ENCODE measurements at places on chromosomes 7 and 10.

- DNase-seq: no peak
These were observed 420.5 kb upstream of the FOXK1 start for GRCh38 chr7:4261601-4261960.

GRCh38 chr7:68425377-68425776 lies 1172.9 kb upstream of the AUTS2 start:
- DNase-seq: no peak

DNA sequence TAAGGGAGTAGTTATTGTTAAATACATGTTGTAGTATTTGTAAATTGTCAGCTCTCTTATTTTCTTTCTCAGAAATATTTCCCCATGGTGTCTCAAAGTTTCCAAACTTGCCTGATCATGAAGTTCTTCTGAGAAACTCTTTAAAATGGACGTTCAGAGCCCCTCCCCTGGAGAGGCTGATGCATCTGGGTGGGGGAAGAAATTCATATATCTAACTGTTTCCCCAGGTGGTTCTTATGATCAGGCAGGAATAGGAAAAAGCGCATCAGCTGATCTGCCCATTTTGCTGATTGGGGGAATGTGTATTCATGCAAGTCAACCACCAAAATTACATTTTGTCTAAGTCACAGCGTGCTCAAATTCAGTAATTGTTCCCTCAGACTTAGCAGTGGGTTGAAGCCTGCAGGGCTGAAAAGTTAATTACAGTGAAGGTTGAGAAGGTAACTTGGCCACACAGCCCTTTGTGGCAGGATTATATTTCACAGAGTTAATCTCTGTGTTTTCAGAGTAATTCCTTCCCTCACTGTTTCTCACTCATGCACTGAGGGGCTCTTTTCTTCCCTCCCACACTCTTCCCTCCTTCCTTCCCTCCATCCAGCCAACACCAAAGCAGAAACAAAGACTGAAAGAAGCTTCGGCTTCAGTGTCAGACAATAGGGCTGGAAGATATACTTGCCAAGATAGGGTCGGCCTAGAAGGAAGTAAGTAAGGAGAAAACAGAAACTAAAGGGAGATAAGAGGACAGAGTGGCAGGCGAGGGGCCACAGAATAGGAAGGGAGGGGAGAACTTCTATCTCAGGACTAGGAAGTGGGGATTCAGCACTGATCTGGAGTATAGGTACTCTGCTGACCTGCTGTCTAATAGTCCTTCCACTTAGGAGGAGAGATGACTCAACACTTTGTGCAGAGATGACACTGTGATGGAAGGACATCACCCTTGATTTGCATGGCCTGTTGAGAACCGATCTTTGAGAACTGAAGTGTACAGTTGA lies 50.5 kb upstream of the STARD3NL start:
- no peak for DNase-seq

GRCh38 chr10:125157505-125157904 lies 2.9 kb downstream of the CTBP2 start:
- DNase-seq: no peak

GRCh38 chr7:24715171-24715570 lies 42.1 kb downstream of the GSDME start:
- no peak for DNase-seq

DNA sequence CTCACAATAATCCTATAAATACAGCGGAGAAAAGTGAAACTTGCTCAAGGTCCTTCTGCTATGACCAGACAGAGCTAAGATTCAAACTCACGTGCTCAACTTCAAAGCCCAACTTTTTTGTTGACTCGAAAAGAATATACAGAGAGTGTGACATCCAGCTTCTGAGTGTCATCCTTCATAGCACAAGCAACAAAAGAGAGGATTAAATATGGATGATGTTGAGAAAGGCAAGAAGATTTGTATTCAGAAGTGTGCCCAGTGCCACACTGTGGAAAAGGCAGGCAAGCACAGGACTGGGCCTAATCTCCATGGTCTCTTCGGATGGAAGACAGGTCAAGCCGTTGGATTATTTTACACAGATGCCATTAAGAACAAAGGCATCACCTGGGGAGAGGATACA lies 2.1 kb upstream of the FAM3C start:
- no peak for DNase-seq

GRCh38 chr7:131335639-131336381 lies 8.1 kb downstream of the MKLN1 start:
- DNase-seq: no peak

DNA sequence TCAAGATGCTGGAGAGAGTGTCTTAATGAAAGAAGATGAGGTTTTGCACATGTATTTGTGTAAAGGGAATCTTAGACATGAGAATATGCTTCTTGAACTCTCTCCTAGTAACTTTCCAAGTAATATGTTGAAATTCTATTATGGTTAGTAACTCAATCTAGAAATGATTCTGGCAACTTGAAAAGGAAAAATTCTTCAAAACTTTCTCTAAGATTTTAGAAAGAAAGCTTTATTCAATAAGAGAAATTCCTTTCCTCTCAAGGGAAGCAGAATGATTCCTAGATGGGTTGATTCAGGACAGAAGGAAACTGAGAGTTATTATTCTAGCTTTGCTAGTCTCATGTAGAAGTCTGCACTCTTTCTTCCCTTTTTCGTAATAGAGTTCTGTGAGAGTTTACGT lies 364.3 kb upstream of the PLXDC2 start:
- no peak for DNase-seq

DNA sequence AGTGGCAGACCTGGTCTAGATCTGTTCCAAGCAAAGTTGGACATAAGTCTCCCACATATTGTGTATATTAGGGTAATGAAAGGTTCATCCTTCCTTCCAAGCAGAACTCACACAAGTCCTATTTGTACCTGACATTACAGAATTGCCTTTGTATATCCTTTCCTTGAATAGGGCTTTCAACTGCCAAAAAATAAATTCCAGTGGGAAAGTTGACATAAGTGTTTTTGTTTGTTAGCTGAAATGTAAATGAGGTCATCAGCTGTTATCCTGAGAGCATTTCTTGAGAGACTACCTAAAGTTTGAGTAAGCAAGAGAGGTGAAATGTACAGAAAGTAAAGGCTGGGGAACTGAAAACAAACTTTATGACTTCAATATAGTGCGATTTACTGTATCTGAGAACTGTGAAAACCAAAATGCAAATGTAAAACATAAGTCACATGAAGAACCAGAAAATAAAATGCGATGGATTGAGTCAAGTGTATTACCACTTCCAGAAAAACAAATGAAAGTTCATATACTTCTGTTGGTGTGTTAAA lies 527.3 kb upstream of the SEMA3D start:
- no peak for DNase-seq

DNA sequence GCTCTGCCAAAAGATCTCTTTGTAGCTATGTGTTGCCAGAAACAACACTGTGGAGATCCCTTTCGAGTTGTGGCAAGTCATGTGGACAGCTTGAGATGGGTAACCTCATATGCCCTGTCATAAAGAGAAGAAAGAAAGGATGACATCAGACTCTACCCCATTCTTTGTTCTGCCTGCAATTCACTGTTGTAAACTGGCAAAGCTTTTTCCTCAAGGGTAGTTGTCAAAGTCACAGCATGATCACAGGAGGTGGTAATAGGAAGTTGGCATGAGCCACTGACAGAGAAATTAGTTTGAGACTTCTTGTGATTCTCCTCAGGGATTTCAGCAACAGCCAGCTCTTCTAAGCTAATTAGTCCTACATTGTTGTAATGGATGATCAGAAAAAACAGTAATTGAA lies 19.4 kb upstream of the MINDY3 start:
- DNase-seq: no peak

- no peak for DNase-seq
These were observed 378.2 kb upstream of the PRKCQ start for GRCh38 chr10:6958254-6958653.

GRCh38 chr7:7682861-7683260 lies 35.5 kb downstream of the RPA3 start:
- DNase-seq: no peak

Measured in activated naive CD4-positive, alpha-beta T cell treated with anti-CD3 and anti-CD28 coated beads, Interleukin-2, amount 50 U/mL, for 16 hours (primary cell).